ENCODE measurements at places on chromosomes 5 and 9.

GRCh38 chr9:38212016-38212415 is 143.0 kb upstream of the SHB start:
- no peak for DNase-seq

DNA sequence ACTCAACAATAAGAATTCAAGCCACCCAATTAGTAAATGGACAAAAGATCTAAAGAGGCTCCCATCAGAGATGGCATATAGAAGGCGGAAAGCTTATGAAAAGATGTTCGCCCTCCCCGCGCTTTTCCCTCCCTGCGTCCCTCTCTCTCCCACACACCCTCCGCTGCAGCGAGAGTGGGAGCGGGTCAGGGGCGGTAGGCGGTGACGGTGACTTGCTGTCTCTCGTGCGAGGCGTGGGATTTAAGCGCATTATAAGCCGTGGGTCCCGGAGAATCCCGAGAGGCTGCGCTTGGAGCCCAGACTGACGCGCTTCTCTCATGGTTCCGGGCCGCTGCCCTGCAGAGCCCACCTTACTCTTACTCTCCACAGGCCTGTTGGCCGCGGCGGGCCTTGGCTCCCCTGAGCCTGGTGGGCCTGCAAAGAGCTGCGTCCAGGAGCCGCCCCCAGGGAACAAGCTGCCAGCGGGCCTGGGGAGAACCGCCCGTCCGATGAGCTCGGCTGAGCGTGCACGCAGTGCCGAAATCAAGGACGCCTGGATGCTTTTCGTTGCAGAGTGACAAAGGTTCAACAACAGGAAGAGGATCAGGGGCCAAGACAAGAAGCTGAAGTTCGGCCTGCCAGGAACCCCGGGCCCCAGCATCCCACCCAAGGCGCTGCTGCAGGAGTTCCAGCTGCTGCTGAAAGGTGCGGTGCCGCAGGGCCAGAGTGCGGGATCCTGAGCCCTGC is 42.6 kb upstream of the BICD2 start:
- no peak for DNase-seq

DNA sequence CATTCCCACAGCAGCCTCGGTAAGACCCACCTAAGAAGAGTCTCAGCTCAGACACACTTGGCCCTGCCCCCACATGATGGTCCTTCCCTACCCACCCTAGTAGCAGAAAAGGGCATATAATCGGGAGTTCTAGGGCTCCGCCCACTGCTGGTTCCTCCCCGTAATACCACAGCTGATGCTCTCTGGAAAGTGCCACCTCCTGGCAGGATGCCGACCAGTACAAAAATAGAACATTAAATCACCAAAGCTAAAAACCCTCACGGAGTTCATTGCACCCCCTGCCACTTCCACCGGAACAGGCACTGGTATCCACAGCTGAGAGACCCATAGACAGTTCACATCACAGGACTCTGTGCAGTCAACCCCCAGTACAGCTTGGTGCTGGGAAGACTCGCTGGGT is 271.3 kb downstream of the KIAA0825 start:
- no peak for DNase-seq

GRCh38 chr9:72312386-72312987 is 52.5 kb downstream of the ZFAND5 start:
- DNase-seq, result no peak

DNA sequence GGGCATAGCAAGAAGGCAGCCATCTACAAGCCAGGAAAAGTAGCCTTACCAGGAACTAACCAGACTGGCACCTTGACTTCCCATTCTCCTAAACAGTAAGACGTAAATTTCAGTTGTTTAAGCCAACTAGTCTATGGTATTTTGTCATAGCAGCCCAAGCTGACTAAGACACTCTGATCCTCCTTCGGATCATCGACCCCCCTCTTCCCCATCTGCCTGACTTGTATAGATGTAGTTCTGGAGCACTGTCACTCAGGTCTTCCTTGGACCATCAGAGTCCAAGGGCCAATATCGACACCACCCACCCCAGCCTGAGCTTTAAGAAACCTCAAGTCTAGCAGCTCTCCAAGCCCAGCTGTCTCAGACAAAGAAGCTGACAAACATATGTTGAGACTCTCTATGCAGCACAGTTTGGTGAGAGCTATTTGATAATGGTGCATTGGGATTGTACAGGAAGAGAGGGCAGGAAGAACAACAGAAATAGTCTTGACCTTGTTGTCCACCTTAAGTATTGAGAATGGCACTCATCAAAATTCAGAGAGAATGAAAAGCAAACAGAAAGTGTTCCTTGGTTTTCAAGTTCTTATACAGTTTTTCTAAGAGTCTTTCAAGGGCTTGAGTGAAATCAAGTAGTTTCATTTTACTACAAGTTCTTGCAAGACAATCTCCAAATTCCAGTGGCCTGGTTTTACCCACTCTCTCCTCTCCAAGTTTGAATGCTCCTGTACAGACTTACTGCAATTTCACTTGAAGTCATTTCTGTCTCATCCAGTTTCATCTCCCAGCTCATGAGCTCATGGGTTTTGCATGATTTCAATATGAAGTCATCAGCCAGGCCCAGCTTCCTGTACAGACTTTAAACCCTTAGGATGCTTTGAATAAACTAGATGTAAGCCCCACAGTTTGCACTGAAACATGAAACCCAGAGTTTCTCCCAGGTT is 122.3 kb upstream of the RAI14 start:
- peak; percentile 73 for DNase-seq

DNA sequence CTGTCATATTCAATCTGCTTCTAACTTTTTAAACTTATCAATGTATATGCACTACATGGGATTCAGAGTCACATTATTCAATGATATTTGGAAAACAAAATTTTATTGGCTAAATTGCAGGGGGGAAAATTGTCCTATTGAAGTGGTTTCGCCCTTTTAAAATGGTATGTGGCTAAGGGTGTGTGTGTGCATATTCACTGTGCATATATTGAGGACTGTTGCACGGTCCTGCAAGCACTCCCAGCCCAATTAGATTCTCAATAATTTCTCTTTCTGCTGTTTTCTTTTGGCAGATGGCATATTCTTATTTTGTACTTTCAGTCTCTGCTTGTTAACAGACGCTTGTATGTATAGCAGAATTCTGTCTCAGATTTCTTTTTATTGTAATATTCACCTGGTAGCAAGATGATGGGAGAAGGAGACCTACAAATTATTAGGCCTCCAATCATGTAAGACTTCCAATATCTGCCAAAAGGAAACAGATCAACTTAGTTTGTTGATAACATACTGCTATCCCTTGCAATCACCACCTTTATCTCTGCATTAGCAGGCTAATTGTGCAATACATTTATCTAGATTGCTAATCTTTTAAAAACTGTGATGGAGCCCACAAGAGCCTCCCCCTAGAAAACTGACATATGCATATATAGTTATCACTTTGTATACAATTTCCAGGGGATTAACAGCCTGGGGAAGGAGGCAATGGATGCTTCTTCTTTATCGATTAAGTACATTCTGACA is 411.5 kb downstream of the PLK2 start:
- DNase-seq, result no peak

- DNase-seq, result no peak
Measured at GRCh38 chr9:35793461-35793860, 2.1 kb downstream of the NPR2 start.

DNA sequence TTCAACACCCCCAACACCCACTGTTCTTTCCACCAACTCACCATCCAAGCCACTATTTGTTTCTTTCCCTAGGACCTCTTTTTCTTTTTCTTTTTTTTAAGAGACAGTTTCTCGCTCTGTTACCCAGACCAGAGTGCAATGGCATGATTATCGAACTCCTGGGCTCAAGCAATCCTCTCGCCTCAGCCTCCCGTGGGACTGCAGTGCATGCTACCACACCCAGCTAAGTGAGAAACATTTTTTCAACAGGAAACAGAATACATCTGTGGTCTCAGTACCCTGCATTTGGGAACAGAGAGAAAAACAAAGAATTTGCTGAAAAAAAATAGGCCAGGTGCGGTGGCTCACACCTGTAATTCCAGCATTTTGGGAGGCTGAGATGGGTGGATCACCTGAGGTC is 24.6 kb downstream of the B4GALT1 start:
- no peak for DNase-seq

GRCh38 chr9:86022687-86023266 is 76.6 kb downstream of the GOLM1 start:
- DNase-seq, result no peak

GRCh38 chr9:127192744-127193143 is 70.3 kb upstream of the ANGPTL2 start:
- DNase-seq, result no peak

- DNase-seq, result no peak
Measured at GRCh38 chr5:142360051-142360498, 35.3 kb upstream of the SPRY4 start.

GRCh38 chr5:175434800-175435199 is 9.2 kb downstream of the DRD1 start:
- no peak for DNase-seq

DNA sequence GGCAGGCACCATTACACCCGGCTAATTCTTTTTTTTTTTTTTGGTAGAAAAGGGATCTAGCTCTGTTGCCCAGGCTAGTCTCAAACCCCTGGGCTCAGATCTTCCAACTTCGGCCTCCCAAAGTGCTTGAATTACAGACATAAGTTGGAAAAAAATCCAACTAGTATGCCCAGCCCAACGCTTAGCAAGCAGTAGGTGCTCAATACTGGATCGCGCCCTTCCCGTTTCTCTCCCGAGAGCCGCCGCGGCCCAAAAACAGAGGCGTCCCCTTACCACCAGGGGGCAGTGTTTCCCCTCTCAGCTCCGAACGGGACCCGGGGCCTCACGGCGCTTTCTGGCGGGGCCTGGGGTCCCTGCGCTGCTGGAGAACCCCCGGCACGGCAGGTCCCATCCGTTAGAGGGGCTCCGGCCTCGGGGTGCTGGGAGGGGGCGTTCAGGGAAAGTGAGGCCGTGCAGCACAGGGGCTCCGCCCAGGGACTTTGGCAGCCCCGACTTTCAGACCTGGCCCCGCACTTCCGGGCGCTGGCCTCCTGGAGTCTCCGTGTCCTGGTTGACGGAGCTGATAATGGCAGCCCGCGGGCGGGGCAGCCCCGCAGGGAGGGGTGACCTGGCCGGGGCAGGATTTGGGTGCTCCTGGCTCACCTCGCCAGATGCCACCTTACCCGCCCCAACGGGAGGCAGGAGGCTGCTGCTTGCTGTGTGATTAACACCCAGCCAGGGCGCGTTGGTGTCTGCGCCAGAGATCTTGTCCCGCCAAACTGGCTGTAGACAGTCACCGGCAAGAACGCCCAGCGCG is 15.2 kb downstream of the PTGES start:
- peak; percentile 88 for DNase-seq

- DNase-seq, result peak; percentile 89
Measured at GRCh38 chr5:32709750-32710549, 1.2 kb upstream of the NPR3 start.

DNA sequence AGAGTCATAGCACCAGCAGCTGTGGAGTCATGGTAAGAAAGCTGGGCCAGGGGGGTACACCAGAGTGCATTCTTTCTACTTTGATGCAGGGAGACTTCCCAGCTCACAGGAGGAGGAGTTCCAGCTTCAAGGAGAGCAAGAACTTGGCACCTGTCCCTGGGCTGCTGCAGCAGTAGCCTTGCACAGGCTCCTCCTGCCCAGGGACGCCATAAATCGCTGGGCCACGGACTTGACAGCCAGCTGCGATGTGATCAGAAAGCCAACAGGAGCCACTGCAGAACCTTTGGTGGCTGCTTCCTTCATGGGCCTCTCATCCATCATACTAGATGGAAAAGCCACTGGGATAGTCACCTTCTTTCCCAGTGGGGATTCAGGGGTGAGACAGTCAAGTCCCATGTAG is 234.7 kb downstream of the NMUR2 start:
- peak; percentile 5 for DNase-seq

DNA sequence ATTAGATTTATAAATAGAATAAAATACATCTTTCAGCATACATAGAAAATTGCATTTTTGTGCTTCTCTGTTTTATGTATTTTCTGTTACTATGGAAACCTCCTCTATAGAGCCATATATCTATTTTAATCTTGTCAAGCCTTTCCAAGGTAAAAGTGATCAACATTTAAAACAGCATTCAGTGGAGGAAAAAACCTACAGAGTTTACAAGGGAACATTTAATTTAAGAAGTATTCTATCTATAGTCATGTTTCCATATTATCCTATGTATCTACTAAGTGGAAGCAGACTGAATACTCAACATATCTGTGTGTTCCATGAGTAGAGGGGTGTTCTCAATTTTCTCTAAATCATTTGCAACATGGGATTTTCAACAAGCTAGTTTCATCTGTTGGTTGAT is 791.4 kb downstream of the CDH18 start:
- DNase-seq, result no peak

DNA sequence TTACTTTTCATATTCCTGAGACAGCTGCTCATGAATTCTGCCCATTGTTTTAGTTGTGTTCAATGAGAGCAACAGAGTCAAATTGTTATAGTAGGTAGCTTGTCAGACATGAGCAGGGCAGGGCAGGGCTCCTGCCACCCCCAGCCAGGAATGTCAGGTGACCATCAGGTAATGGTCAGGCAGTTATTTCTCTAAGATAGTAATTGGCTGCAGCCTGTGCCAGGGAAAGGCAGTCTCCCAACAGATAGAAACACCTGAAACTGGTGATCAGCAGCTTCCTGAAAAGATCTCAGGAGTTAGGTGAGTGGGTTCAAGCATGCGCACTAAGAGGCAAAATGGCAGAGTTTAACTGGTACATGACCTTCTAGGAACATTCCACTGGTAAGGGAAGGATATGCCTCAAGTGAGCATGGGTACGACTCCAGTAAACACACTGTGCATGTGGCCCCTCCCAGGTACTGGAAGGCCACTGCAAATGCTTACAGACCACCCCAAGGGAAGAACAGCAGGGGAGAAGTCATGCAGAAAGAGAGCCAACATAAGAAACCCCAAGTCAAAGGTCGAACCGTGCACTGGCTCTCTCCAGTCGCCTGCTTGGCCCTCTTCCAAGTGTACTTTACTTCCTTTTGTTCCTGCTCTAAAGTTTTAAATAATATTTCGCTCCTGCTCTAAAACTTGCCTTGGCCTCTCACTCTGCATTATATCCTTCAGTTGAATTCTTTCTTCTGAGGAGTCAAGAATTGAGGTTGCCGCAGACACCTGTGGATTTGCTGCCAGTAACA is 25.1 kb downstream of the CARTPT start:
- peak; percentile 19 for DNase-seq

GRCh38 chr9:88777498-88778312 is 213.6 kb upstream of the S1PR3 start:
- DNase-seq, result peak; percentile 83

DNA sequence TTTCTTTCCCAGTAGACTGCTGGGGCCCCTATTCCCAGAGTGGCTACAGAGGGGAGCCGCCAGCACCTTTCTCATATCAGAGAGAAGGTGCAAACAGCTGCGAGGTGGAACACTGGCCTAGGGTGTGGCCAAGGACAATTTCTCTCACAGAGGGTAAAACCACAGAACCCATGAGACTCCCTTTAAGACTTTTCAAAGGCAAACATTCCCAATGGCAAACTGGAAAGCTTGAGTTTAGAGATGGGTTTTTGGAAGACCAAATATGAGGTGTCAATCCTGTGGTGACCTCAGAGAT is 335.1 kb upstream of the PIK3R1 start:
- DNase-seq, result no peak

DNA sequence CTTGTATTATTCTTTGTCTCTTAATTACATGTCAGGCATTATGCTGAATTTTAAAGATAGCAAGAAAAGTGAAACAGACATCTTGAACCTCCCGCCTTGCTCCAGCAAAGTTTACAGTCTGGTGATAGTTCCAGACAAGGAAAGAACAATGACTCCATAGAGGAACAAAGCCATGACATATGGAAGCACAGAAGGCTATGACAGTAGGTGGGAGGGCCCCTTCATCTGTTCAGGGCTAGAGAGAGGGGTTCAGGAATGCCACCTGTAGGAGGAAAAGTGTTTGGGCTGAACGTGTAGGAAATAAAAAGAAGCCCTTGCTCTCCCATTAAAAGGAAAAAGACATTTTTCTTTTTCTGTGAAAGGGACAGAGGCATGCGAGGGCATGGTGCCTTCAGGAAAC is 315.6 kb downstream of the TRIM32 start:
- DNase-seq, result no peak
